ENCODE measurements at places on chromosomes 12 and 14.

- DNase-seq = no peak
These were observed 6.8 kb downstream of the KRT71 start for GRCh38 chr12:52546126-52546525.

- DNase-seq = no peak
These were observed 29.8 kb downstream of the GPATCH2L start for GRCh38 chr14:76181546-76181945.

DNA sequence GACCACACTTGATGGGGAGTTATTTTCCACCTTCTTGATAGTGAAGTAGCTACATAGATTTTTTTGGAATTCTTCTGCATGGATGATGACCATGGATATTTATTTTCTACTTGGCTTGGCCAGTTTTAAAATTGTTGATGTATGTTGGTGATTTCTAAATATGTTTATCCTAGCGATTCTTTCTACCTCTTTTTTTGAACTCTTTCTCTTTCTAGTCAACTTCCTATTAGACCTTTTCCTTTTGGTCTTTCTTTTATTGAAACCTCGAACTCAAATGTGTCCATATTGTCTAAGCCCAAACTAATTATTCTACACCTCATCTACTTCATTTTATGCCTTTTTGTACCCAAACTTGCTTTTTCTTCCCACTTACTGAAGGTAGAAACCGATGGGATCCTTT, 37.0 kb downstream of the CCDC91 start:
- no peak for DNase-seq

DNA sequence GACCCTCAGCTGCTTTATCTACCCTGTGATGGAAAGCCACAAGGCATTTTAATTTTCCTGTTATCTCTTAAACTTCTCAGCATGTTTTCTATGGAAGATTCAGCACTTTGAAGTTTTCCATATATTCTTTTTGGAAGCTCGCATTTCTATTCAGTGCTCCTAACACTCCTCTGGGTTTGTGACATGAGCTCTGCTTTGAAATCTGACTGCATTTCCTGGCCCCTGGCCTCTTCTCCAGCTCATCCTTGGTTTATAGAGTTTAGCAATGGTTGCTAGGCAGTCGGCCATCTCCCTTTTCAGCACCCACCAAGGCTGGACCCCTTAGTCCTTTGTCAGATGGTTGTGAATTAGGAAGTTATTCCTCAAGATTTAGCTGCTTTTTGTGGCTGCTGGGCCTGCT, 150.6 kb downstream of the KCNA5 start:
- no peak for DNase-seq

GRCh38 chr12:599756-600155, 63.5 kb downstream of the NINJ2 start:
- no peak for DNase-seq

GRCh38 chr12:24044941-24045703, 95.7 kb upstream of the SOX5 start:
- no peak for DNase-seq

DNA sequence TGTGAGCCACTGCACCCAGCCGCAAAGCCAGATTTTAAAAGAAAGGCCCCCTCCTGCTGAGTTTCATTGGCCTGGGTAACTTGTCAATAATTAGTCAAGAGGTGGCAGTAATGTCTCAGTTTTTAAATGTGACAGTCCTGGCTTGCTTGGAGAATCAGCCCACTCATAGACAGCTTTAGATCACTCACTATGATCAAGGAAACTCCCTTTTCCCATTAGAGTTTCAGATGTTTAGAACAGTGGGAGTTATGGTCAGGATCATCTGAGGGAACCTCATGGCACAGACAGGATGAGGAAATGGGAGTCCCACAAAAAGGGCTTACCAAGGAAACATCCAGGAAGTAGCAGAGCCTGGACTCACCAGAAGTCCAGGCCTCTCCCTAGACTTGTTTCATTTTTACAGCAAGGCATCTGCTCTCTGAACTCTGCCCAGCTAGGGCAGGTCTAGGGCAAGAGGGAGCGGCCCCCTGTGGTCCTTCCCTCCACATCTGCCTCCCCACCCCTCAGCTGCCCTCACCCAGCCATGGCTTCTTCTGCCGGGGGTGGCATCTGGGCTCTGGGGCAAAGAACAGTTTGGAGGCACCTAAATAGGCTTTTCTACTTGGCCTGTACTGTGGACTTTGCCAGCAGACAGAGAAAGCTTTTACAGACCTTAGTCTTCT, 11.2 kb downstream of the BCL2L14 start:
- no peak for DNase-seq

DNA sequence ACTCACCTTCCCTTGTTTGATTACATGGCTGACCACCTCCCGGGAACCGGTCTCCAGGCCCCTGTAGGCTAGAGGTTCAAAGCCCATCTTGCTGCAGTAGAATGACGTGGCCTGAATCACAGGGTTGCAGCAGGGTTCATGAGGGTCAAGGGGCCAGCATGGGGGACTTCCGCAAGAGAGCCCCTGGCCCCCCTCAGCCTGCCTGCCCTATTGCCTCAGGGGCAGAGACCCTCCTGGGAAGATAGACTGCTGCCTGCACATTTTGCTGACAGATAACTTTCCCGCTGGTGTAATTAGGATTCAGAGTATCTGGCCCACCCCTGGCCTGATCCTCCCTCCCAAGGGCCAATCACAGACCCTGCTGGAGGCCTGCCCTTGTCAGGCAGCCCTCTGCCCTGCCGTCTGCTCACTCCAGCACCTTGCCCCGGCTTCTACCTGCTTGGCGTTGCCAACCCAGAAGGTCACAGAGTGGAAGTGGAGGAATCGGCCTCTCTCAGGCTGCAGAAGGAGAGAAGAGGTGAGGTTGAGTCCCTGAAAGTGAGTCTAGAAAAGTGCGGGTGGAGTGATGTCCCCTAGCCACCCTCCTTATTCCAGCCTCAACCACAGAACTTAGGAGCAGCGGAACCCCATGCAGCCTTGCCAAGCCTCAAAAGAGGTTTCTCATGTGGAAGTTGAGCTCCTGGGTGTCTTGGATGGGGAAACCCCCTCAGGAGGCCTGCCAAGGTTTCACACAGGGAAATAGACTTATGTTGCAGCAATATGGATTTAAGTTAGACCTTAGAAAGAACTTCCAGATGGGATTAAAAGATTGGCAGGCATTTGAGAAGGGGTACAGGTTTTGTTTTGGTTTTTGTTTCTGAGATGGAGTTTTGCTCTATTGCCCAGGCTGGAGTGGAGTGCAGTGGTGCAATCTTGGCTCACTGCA, 1.1 kb downstream of the HPD start:
- DNase-seq = no peak
